GM06990 (cell line): ENCODE measurements at places on chromosomes 6 and 20.

DNA sequence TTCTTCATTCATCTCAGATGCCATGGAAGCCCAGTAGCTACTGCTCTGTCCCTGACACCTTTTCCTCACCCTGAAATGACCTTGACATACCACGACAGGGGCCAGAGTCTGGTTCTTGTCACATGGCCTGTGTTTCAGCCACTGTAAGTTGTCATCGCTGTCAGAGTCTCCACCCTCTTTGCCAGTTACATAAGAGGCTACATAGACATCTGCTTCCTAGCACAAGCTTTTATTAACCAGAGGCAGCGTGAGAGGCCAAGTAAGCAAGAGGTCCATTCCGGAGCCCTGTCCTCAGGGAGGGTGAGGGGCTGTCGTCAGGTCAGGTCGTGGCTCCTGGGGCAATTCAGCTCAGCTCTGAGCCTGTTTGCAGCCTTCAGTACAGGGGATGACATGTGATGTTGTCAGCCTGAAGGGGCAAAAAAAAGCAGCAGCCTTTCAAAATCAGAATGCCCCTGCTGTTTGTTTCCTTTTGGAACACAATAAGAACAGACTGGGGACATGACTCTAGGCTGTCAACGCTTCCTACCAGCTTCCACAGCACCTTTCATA lies 146.3 kb downstream of the MTFR2 start:
- DNase-seq, result no peak

DNA sequence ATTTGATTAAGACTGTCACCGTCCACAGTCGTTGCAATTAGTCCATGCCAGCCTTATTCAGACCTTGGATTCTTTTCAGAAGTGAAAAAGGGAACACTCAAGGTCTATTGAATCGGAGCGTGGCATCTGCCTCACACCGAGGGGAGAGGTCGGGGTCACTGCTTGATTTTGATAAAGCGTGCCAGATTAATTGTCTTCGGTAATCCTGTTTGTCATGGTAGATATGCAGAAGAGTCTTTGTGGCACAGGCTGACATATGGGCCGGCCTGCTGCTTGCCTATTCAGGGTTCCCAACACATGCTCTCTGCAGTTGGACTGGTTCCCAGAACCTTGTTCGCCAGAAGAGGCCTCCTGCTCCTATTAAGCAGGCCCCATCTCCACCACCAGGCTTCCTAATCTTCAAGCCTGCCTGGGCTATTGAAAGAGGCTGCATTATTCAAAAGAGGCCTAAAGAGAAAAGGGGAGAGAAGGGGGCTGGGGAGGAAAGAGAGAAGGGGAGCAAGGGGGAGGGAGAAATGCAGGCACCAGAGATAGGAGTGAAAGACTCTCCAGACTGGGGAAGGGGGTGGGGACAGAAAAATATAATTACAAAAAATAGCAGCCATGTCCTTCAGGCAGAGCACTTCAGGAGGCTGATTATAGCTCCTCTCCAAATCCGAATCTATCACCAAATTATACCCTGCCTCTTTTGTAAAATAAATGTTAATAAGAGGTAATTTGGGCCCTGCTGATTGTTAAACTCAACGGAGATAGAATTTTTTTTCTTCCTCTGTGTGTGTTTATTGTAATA lies 611.3 kb downstream of the HDGFL1 start:
- DNase-seq, result no peak

GRCh38 chr20:7274870-7275269 lies 507.4 kb downstream of the BMP2 start:
- DNase-seq, result no peak

GRCh38 chr6:15358579-15359327 lies 112.9 kb downstream of the JARID2 start:
- DNase-seq, result no peak

GRCh38 chr6:10412461-10413261 lies 2.2 kb downstream of the TFAP2A start:
- no peak for DNase-seq

- no peak for DNase-seq
Measured at GRCh38 chr6:110415086-110415916, at the start of gene DDO. Gene DDO (minus strand): TSS chr6:110415575. CDS start chr6:110413462, 2,113 bp downstream.

- DNase-seq, result no peak
Measured at GRCh38 chr6:46808806-46809205, 15.6 kb downstream of the MEP1A start.

GRCh38 chr6:123908797-123909196 lies 105.1 kb downstream of the NKAIN2 start:
- no peak for DNase-seq

GRCh38 chr6:132479131-132479530 lies 33.8 kb downstream of the STX7 start:
- no peak for DNase-seq

GRCh38 chr6:131886517-131886916 lies 64.7 kb downstream of the CCN2 start:
- DNase-seq, result no peak

DNA sequence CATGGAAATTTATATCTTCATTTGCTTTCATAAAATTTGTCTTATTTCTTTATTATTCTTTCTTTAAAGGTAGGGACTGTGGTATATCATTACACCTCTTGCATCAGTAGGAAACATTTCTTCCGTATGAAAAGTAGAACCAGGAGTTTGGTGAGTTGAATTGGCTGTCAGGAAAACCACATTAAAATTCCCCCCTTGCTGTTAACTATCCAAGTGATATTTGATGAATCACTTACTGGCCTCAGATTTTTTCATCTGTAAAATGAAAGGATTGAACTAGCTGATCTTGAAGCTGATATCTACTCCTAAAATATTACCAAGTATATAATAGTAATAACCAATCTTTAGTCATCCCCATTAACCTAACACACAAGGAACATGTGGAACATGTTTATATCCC lies 460.9 kb downstream of the GJA1 start:
- no peak for DNase-seq

DNA sequence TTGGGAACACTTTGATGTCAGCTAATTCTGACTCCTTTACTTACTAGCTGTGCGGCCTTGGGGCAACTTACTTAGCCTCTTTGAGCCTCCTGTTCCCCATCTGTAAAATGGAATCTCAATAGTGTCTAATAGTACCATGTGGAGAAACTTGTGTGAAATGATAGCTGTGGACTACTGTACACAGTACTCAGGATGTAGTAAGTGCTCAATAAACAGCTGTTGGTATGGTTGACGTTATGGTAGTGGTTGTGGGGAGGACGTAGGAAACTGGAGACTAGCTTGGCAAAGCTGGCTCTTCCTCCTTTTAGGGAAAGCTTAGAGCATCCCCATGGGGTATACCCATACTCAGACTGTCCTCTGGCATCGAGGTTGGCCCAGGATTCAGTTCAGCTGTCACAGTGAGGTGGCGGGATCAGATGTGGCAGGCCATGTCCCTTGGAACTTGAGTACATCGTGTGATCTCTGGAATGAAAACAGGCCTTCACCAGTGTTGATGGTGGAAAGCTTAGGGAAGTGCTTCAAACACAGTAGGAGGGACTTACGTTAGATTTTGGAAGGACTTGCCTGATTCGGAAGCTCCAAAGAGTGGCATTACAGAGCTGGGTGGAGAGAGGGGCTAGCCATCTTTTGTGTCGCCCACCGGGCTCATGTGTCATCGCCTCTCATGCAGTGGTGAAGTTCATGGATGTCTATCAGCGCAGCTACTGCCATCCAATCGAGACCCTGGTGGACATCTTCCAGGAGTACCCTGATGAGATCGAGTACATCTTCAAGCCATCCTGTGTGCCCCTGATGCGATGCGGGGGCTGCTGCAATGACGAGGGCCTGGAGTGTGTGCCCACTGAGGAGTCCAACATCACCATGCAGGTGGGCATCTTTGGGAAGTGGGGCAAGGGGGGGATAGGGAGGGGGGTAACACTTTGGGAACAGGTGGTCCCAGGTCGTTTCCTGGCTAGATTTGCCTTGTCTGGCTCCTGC lies 7.1 kb downstream of the VEGFA start:
- no peak for DNase-seq

- no peak for DNase-seq
Measured at GRCh38 chr6:32291543-32291942, 67.7 kb upstream of the NOTCH4 start.

GRCh38 chr6:132484680-132485018 lies 28.3 kb downstream of the STX7 start:
- no peak for DNase-seq

- no peak for DNase-seq
Measured at GRCh38 chr6:39330057-39330456, 7.6 kb upstream of the KCNK16 start.

DNA sequence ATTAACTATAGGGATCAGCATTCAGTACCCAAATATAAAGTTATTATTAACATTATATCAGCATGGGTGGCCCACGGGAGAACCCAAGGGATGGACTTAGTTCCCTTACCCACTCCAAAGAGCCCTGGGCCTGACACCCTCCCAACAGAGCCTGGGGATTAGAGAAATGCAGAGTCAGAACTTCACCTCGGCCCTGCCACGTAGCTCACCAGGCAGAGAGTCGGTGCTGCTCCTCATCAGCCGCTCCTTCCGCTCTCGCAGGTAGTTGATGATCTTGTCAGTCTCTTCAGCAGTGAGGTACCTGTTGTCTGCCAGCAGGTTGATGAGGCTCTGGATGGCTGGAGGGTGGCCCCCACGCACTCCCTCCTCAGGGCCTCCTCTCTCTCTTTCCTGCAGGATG lies 26.6 kb downstream of the NCOA5 start:
- DNase-seq, result no peak
